ENCODE measurements at places on chromosomes 5 and 9. TPM values are rescaled to one million over a fixed set of nuclear protein-coding genes. Genes with fewer than 3 reads are reported as not detected.

S1PR3 gene
- 0.08 TPM for total RNA-seq

TAF11L11 gene
- not detected for total RNA-seq

NOP16 gene
- total RNA-seq = 24.2 TPM

MEIKIN gene
- total RNA-seq = not detected

OR1J2 gene
- not detected for total RNA-seq

RIMOC1 gene
- 9.0 TPM for total RNA-seq

CDO1 gene
- not detected for total RNA-seq

PCDHA3 gene
- total RNA-seq = not detected

ASTN2 gene
- 2.5 TPM for total RNA-seq

ABLIM3 gene
- total RNA-seq = not detected

Measured in CD8-positive, alpha-beta T cell (primary cell).